ENCODE measurements at places on chromosomes 5 and 9. TPM values are rescaled to one million over a fixed set of nuclear protein-coding genes. Genes with fewer than 3 reads are reported as not detected.
A peak's percentile ranks its signal among the peaks of the same experiment; 100 is the strongest.

GRCh38 chr5:62283861-62284260 lies 22.1 kb upstream of the KIF2A start:
- H3K36me3 ChIP-seq = peaks cover 80% of the 10 kb centered on the region
- no peaks in the 10 kb centered on the region for H3K27me3 ChIP-seq
- H3K4me3 ChIP-seq = no peak overlapping the region
- DNase-seq = no peak
- peaks cover 70% of the 10 kb centered on the region for H3K4me1 ChIP-seq
- peak overlapping the region; percentile 99 for H3K27ac ChIP-seq

DNA sequence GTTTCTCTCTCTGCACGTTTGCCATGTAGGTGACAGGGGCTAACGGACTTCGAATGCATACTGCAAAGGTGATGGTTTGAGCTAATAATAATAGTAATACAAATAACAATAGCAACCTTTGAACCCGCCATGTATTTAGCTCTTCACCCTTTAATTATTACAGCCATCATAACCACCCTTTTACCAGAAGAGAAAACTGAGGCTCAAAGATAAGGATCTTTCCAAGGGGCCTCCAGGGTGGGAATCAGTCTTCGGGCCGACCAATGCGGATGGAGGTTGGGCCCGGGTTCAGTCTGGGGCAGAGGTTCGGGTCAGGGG lies 494 bp downstream of the CDKN2AIPNL start:
- H3K27me3 ChIP-seq = no peaks in the 10 kb centered on the region
- DNase-seq = no peak
- H3K4me1 ChIP-seq = peaks cover 30% of the 10 kb centered on the region
- peak overlapping the region; percentile 87 for H3K27ac ChIP-seq
- H3K36me3 ChIP-seq = peaks cover 8% of the 10 kb centered on the region

Gene REXO4
- total RNA-seq = 34.1 TPM

DNA sequence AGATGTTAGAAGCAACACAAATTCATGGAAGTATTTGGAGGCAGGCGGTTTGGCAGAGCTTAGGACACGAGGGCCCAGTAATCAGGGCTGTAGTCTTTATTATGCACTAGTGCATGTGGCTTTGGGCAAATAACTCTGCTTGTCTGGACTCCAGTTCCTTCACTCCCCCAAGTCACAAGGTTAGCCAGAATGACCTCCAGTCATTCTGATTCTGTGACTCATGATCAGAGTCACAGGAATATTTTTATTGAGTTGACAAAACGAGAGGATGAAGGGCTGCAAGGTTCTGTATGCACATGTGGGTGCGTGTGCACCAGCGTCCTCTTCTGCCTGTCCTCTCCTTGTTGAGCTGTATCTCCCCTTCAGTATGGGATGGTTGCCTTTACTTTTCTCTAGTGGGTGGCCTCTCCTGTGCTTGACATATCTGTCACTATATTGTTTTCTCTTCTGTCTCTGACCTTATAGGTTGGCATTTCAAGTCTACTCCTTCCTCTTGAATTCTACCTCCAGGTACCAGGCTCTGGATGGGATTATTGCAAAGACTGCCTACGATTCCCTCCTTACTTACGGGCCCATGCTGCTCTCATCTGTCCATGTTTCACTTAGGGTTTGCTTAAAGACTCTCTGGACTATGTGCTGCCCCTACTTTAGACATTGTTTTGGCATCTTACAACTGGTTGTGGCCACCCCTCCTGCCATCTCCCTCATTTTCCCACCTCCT lies 94.6 kb downstream of the KDM4C start:
- H3K4me3 ChIP-seq = no peak overlapping the region
- no peaks in the 10 kb centered on the region for H3K27me3 ChIP-seq
- no peak overlapping the region for H3K27ac ChIP-seq
- DNase-seq = no peak
- H3K4me1 ChIP-seq = no peaks in the 10 kb centered on the region
- H3K36me3 ChIP-seq = peaks cover 31% of the 10 kb centered on the region

GRCh38 chr5:135188233-135188914 lies 154.3 kb upstream of the PITX1 start:
- DNase-seq = no peak
- peaks cover 61% of the 10 kb centered on the region for H3K27me3 ChIP-seq
- H3K4me1 ChIP-seq = peaks cover 3% of the 10 kb centered on the region

Gene PCDHB7
- not detected for total RNA-seq

GRCh38 chr9:90546200-90546599 lies 96.4 kb downstream of the DIRAS2 start:
- H3K27ac ChIP-seq = no peak overlapping the region
- H3K36me3 ChIP-seq = no peaks in the 10 kb centered on the region
- no peak overlapping the region for H3K4me3 ChIP-seq
- H3K4me1 ChIP-seq = no peaks in the 10 kb centered on the region

DNA sequence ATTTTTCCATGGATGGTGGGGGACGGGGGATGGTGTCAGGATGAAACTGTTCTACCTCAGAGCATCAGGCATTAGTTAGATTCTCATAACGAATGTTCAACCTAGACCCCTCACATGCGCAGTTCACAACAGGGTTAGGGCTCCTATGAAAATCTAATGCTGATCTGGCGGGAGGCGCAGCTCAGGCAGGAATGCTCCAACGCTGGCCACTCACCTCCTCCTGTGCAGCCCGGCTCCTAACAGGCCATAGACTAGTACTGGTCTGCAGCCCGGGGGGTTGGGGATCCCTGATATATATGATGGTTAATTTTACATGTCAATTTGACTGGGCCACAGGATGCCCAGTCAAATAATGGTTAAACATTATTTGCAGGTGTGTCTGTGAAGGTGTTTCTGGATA lies 199.0 kb upstream of the NR4A3 start:
- H3K27ac ChIP-seq = no peak overlapping the region
- H3K4me3 ChIP-seq = no peak overlapping the region
- peaks cover 12% of the 10 kb centered on the region for H3K27me3 ChIP-seq
- H3K36me3 ChIP-seq = no peaks in the 10 kb centered on the region
- DNase-seq = no peak

GRCh38 chr5:52878656-52879055 lies 90.9 kb downstream of the ITGA1 start:
- peaks cover 29% of the 10 kb centered on the region for H3K36me3 ChIP-seq
- H3K27ac ChIP-seq = no peak overlapping the region
- no peak for DNase-seq
- H3K4me3 ChIP-seq = no peak overlapping the region

DNA sequence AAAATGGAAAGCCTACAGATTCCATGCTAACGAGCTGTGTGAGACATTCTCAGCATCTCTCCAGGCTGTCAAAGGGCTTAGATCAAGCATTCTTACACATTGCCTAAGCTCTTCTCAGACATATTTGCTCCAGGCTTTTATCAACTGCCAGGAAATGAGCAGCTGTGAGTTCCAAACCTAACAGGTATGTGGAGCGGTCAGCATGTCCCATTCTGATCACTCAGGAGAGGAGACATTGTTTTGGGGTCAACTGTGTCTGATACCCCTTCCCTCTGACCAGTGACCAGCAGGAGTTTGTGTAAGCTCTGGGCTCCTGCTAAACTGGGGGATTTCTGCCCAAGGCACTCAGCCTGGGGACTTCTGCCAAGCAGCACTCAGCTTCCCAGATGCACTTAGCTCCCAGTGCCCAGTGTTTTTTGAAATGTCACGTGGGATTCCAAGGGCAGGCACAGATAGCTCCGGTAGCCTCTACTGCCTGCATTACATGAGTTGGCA lies 229.1 kb downstream of the SEC61B start:
- no peak for DNase-seq
- peaks cover 65% of the 10 kb centered on the region for H3K27me3 ChIP-seq
- no peak overlapping the region for H3K4me3 ChIP-seq
- H3K36me3 ChIP-seq = no peaks in the 10 kb centered on the region
- no peak overlapping the region for H3K27ac ChIP-seq

Gene PPP2CA
- total RNA-seq = 194 TPM

GRCh38 chr5:139747583-139748504 lies 47.8 kb upstream of the PSD2 start:
- peaks cover 20% of the 10 kb centered on the region for H3K4me1 ChIP-seq
- peak overlapping the region; percentile 64 for H3K4me3 ChIP-seq
- H3K27ac ChIP-seq = no peak overlapping the region
- DNase-seq = peak; percentile 62

Gene HK3
- total RNA-seq = not detected

- no peaks in the 10 kb centered on the region for H3K27me3 ChIP-seq
- H3K36me3 ChIP-seq = peaks cover 68% of the 10 kb centered on the region
- no peak for DNase-seq
- H3K27ac ChIP-seq = no peak overlapping the region
Measured at GRCh38 chr9:311841-312240, 97.2 kb downstream of the DOCK8 start.

DNA sequence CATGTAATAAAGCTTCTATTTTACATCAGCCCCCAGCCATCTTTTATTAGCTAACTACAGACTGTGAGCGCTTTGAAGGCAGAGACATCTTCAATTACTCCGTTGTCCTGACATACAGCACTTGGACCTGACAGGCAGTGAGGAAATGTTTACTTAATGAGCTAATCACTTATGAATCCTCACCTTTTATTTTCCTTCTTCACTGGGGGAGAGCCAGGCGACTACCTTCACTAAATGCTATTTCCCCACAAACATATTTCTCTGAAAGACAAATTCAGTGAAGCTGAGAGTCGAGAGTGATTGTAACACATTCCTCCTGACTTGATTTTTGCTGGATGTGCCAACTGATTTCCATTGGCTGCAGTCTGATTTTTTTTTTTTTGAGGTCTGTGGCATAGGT lies 192.1 kb upstream of the CLINT1 start:
- no peaks in the 10 kb centered on the region for H3K4me1 ChIP-seq
- no peak overlapping the region for H3K4me3 ChIP-seq
- no peak for DNase-seq
- H3K27ac ChIP-seq = no peak overlapping the region
- H3K36me3 ChIP-seq = no peaks in the 10 kb centered on the region
- peaks cover 14% of the 10 kb centered on the region for H3K27me3 ChIP-seq

DNA sequence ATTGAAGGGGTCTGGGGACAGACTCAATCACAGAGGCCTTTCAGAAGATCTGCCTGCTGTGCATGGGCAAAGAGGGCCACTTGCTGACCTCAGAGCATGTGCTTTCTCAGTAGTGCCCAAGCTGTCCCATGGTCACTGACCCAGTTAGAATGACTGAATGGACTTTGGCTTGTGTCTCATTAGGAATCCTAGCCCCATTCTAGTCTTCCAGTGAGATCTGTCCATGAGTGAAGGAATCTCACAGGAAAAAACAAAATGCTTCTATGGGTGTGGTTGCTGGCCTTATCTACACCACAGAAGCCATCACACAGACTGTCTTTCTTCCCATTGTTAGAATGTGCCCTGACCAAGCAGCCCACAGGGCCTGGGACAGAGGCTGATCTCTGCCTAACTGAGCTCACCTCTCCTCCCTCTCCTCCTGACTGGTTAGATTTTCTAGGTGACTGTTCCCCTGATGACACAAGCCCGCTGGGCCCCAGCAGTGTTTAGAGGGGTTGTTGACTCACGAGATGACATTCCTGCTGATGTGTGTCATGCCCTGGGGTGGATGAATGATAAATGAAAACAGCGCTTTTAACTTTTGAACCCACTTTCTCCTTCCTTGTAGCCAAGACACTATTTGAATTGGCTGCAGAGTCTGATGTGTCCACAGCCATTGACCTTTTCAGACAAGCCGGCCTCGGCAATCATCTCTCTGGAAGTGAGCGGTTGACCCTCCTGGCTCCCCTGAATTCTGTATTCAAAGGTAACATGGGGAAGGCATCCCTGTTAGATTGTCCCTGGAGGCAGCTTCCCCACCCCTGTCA lies 24.8 kb downstream of the TGFBI start:
- no peaks in the 10 kb centered on the region for H3K36me3 ChIP-seq
- H3K27me3 ChIP-seq = peaks cover 2% of the 10 kb centered on the region
- H3K4me1 ChIP-seq = no peaks in the 10 kb centered on the region
- H3K4me3 ChIP-seq = no peak overlapping the region
- DNase-seq = no peak

GRCh38 chr5:165538065-165538464 lies 2032.6 kb downstream of the MAT2B start:
- no peak overlapping the region for H3K4me3 ChIP-seq
- no peaks in the 10 kb centered on the region for H3K27me3 ChIP-seq
- no peak for DNase-seq
- no peak overlapping the region for H3K27ac ChIP-seq
- H3K36me3 ChIP-seq = no peaks in the 10 kb centered on the region

Gene PFDN1
- total RNA-seq = 48.9 TPM

Gene RAD1
- 37.7 TPM for total RNA-seq

GRCh38 chr5:145510324-145510723 lies 324.8 kb downstream of the PRELID2 start:
- DNase-seq = no peak
- no peaks in the 10 kb centered on the region for H3K4me1 ChIP-seq
- H3K36me3 ChIP-seq = no peaks in the 10 kb centered on the region
- H3K27me3 ChIP-seq = no peaks in the 10 kb centered on the region

GRCh38 chr9:107982745-107983144 lies 493.2 kb upstream of the KLF4 start:
- no peaks in the 10 kb centered on the region for H3K4me1 ChIP-seq
- H3K4me3 ChIP-seq = no peak overlapping the region
- no peaks in the 10 kb centered on the region for H3K27me3 ChIP-seq
- no peak overlapping the region for H3K27ac ChIP-seq
- H3K36me3 ChIP-seq = no peaks in the 10 kb centered on the region

GRCh38 chr5:169812786-169813185 lies 167.5 kb downstream of the INSYN2B start:
- H3K4me3 ChIP-seq = no peak overlapping the region
- H3K27me3 ChIP-seq = no peaks in the 10 kb centered on the region
- H3K36me3 ChIP-seq = peaks cover 48% of the 10 kb centered on the region
- H3K4me1 ChIP-seq = no peaks in the 10 kb centered on the region

DNA sequence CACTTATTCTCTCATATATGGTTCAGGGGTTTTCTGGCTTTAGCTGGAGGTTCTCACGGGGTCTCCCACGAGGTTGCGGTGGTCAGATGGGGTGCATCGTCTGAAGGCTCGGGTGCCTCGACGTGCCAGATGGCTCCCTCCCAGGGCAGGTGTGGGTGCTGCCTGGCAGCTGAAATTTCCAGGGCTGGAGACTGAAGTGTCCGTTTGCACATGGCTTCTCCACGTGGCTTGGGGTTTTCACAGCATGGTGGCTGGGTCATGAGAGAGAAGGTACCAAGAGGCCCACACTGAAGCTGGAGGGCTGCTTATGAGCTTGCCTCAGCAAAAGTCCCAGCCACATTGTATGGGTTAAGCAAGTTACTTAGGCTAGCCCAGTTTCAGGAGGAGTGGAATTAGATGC lies 218.6 kb downstream of the AGTPBP1 start:
- no peak overlapping the region for H3K27ac ChIP-seq
- no peak overlapping the region for H3K4me3 ChIP-seq
- H3K36me3 ChIP-seq = no peaks in the 10 kb centered on the region

DNA sequence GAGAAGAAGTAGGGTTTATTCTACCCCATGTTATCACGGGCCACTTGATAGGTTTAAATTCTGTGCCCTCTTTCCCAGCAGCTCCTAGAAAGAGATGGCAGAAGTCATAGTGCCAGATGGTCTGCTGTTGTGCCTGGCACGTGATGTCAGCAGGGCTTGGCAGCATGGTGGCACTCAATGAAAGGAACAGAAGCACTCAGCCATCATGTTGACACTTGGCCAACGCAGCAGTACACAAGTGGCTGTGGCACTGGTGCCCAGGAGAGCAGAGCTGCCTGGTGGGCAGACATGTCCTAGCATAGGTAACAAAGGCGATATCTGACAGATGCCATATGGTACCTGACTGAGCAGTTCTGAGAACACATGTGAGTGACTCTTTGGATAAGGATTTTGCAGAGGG lies 796.4 kb upstream of the ACO1 start:
- no peak overlapping the region for H3K27ac ChIP-seq
- no peak overlapping the region for H3K4me3 ChIP-seq
- DNase-seq = no peak

- no peak overlapping the region for H3K4me3 ChIP-seq
- H3K4me1 ChIP-seq = no peaks in the 10 kb centered on the region
- no peak for DNase-seq
- H3K27ac ChIP-seq = no peak overlapping the region
- H3K27me3 ChIP-seq = no peaks in the 10 kb centered on the region
Measured at GRCh38 chr9:87063871-87064270, 116.6 kb upstream of the GAS1 start.

All from activated CD8-positive, alpha-beta memory T cell treated with anti-CD3 and anti-CD28 coated beads, Interleukin-2, amount 10 ng/mL, durations not matched to agents 7 days and 5 days (primary cell).